ENCODE measurements at places on chromosomes 5 and 9.

- no peak for DNase-seq
Measured at GRCh38 chr5:135508496-135509005, 27.2 kb downstream of the NEUROG1 start.

- no peak for DNase-seq
Measured at GRCh38 chr9:81250606-81251005, 438.7 kb downstream of the TLE1 start.

DNA sequence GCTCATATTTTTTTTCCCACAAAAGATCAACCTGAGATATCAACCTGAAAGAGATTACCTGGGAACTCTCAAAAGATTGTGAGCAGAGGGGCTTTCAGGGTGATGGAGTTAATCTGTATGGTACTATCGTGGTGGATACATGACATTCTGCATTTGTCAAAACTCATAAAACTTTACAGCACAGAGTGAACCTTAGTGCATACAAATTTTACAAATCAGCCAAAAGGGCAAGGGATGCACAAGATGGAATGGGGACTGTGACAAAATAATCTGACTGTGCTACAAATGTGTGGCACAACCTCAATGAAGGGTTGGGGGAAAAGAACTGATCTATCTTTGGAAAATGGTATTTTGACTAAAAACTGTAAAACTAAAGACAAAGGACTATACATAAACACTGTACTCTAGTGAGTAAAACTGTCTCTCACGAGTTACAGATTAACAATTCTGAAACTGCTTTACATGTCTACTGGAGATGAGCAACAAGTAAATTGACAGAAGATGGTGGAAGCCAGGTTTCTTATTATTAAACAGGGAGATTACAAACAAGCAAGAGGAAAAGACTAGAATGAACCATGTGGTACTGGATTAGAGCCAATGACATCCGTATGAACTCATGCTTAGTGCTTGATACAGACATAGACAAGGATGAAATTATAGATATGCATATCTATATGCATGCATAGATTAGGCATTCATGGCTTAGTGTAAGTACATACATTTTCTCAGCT, 24.8 kb upstream of the RLN1 start:
- DNase-seq: no peak

GRCh38 chr5:51622161-51622790, 239.0 kb downstream of the ISL1 start:
- no peak for DNase-seq

DNA sequence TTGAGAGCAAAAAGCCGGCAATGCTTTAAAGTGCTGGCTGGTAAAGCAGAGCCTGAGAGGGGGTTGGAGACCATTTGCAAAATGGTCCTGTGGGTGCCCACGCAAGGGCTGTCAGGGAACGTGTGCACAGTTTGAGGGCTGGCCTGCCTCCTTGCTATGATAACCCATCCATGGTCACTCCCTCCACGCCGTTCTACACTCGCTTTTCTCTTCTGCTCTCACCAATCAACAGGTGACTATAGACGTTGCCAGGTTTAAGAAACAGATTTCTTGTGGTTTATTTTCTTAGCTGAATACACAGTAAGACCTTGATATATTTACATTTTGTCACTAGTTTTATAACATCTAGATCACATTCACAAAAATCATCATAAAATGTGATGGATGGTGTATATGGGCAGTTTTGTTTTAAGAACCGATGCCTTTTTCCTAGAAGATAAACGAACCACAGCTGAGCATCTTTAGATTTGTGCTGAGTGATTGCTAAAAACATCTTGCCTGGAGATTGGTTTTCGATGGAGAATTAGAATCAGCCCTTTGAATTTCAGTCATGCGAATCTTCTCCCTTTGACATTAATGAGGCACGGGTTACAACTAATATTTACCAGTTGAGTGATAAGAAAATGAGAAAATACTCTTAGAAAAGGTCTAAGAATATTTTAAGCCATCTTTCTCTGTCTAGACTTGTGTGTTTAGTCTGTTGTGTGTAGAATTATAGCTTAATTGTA, 13.9 kb downstream of the MAP1B start:
- DNase-seq: no peak

- no peak for DNase-seq
Measured at GRCh38 chr9:17757816-17758215, 178.9 kb downstream of the SH3GL2 start.

DNA sequence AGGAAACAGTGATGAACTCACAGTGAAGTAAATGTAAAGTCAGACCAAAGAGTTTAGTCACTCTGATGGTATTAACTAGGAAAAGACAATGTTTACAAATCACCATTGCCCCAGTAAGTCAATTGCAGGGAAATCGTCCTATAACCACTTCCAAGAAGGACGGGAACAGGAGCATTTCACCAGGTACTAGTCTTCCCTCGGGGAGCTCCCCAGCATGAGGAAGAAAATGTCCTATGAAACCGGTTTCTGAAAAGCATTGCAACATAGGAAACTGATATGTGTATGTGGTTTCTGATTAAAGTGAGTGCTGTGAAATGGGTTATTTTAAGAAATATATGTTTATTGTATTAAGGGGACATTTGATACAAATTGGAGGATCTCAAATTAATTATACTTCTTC, 626.7 kb upstream of the ADAMTS16 start:
- no peak for DNase-seq

DNA sequence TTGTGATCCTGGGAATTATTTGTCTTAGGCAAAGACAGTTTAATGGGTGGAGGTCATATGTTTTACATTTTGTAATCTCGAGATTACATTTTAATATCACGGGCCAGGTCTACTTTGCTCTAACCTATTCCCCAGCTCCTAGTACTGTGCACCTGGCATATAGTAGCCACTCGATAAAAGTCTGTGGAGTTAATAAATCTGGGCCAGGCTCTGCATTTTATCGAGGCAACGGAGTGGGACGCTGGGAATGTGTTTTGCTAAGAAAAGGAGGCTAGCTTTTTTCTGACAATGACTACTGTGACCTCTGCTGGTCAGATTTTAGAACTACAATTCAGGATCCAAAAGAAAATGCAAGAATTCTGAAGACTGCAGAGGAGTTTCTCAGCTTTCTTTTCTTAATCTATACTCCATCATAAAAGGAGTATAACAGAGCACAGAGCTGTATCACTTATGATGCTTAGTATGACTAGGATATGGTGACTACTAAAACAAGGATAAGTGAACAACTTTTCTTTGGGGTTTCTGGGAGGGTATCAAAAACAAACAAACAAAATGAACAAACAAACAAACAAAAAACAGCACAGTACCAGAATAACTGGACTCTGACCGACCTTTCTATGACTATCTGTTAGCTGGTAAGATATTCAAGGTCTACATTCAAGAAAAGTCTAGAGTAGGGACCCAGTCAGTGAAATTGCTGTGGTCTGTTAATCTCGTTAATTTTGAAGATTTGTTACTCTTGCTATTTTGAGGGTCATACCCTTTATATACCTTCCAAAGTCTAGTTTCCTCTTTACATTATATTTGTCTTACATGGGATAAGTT, 46.1 kb upstream of the CER1 start:
- DNase-seq: no peak

DNA sequence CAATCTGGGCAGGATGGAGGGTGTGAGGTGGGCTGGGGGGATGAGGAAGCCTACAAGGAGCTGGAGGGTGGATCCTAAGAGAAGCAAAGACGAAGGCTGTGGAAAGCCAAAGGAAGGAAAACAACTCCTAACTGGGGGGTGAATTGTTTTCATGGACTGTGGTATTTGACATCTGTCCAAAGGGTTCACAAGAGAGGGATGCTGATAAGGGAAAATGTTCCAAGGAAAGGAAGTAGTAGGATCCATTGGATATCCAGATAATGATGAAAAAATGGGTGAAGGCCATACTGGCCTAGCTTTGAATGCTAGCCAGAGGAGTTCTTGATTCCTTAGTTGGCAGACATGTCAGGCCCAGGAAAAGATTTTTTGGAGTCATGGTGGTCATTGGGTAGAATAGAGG, 51.8 kb upstream of the FOXI1 start:
- DNase-seq: no peak

DNA sequence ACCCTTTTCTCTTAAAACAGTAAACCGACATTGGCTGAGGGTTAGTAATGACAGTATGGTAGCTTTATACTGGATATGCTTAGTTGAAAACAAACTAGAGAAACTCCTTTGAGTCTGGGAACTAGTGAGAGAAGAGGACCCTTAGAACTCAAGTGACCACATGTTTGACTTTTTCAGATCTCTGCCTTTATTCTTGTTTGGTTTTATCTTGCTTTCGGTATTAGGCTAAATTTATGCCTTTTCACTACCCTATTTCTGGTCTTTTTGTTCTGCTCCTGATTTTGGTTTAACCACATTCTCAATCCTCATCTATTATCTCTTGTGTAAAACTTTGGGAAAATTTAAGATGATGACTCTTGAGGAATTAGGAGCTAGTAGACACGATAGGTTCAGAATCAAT, 11.0 kb downstream of the SNAPC3 start:
- DNase-seq: no peak

GRCh38 chr9:87300915-87301314, 196.8 kb upstream of the DAPK1 start:
- DNase-seq: no peak

DNA sequence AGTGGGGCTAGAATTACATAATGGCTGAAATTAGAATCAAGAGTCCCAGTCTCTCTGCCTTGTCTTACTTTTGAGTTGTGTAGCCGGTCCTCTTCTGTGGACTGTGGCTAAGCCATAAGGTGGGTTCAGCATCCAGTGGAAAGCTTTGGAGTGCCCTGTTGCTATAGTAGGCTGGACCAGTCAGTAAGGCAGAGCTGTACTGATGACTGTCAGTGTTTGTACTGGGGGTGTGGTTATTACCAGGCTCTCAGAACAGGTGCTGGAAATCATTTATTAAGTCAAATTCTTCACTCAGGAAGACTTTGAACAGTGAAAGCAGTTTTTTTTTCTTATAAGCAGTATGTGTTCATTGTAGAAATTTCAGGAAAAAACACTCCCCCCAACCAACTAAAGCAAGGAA, 129.4 kb downstream of the ZSWIM6 start:
- DNase-seq: no peak

- DNase-seq: no peak
Measured at GRCh38 chr9:127336086-127336485, 60.9 kb upstream of the SLC2A8 start.

DNA sequence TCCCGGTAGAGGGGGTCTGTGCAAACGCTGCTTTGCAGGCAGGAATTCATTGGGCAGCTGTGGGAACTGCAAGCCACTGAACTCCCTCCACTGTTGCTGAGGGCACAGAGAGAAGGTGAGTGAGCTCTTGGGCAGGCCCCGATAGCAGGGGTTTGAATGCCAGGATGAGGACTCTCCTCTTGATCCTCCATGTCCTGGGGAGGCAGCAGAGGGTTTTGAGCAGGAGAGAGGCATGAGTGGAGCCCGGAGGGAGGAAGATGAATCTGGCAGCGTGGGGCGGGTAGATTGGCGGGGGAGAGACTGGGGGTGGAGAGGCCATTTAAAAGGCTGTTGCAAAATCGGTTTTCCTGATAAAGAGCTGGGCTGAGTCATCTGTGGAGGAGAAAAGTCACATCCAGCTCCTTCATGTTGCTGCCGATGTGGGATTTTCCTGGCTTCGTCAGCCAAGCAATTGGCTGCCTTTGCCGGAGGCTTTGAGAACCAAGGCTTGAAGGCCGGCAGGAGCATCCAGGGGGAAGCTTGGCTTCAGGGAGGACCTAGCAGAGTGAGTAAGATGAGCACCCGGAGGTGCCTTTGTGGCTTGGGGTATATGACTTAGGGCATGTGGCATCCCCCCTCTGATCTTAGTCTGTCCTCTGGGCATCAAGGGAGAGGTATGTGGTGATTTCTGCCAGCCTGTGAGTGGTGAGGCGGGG, at the start of gene SYNPO:
SYNPO (plus strand) TSS at position 350 of the 695 bp plus-strand sequence. CDS start 7,616 bp downstream, outside the sequence.
- DNase-seq: no peak

DNA sequence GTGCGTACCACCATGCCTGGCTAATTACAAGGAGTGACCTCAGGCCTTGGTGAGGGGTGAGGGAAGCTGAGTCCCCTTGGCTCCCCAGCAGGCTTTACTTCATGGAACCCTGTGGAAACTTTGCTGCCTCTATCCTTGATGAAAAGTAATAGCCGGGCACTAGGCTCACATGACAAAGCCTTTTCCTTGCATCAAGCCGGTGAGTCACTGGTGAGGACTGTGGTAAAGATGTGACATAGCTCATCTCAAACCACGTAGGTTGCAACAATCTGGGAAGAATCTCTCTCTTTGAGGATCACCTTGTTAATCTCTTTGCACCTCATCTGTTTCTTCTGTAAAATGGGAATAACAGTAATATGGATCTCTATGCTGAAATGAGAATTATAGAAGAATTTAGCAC, 116.3 kb upstream of the SLC25A48 start:
- DNase-seq: no peak

GRCh38 chr5:127941646-127942045, 141.9 kb upstream of the SLC12A2 start:
- DNase-seq: no peak

DNA sequence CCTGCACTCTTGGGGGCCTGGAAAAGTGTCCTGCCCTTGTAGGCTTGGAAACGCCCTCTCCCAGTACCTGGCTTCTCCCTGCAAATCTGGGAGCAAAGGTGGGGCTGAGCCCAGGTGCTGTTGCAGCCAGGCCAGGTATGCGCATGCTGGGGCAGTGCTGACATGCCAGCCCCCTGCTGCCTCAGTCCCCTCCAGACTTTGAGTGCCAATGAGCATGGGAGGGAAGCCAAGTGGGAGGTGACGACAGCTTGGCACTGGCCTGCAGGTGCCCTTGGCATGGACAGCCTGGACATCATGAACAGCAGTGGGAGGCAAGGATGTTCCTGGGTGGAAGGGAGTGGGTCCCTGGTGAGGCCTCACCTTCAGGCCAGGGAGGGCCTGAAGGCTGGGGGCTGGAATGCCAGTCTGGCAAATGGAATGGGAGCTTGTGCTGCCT, 1494.4 kb upstream of the NUDT12 start:
- no peak for DNase-seq

DNA sequence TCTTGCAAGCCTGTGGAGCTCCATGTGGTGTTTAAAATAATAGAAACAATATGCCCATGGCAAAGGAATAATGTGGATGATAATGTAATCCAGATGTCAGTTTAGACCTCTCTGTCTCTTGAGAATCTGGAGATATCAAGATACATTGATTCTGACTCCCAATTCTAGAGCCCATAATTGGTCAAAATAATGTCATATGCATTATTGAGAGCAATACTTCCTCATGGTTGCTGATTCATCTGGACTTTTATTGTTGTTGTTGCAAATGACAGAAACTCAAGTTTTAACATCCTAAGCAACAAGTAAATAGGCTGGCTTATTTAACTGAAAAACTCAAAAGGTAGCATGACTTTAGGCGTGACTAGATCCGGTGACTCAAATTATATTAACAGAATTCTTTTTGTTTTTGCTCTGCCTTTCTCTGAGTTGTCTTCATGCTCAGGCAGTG, 152.1 kb downstream of the PCSK1 start:
- DNase-seq: no peak

GRCh38 chr9:137070906-137071275, 534 bp upstream of the SAPCD2 start:
- DNase-seq: no peak

Data from SIG-M5 (cell line).